ENCODE measurements at places on chromosomes 1 and 21.

- DNase-seq: no peak
Observed at GRCh38 chr21:31526040-31526439, 133.5 kb upstream of the SOD1 start.

DNA sequence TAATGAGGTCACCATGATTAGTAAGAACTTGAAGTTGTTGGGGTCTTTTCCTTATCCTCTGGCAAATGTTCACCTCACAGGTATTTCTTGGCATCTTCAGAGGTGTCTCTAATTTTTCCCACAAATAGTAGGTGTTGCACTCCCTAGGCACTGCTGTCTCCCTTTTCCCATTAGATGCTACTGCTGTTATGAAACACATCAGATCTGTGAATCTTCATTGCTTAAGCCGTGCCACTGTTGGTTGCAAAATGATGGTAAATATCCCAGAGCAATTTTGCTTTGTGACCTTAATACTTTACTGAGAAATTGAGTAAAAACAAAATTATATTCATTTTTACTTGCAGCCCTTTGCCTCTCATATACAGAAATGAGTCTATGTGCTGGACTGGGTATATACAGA lies 169.6 kb downstream of the KCNK2 start:
- no peak for DNase-seq

DNA sequence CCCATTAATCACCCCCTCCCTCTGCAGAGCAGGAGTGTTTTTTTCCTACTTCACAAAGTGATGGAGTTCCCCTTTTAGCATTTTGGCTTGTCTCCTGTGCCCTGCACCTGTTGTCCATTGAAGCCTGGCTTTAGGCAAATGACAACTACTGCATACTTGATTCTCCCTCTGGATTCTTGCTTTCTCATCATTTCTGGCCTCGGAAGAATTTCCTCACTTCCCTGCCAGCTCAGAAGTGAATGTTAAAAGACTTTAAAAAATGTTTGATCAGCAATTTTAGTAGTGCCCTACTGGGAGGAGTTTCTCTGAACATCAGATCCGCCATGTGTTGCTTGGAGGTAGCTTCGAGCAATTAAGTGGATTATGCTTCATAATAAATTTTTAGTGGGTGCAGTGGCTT lies 28.1 kb downstream of the RCOR3 start:
- DNase-seq: no peak

- DNase-seq: no peak
Observed at GRCh38 chr21:43345746-43346409, 81.1 kb downstream of the SIK1 start.

DNA sequence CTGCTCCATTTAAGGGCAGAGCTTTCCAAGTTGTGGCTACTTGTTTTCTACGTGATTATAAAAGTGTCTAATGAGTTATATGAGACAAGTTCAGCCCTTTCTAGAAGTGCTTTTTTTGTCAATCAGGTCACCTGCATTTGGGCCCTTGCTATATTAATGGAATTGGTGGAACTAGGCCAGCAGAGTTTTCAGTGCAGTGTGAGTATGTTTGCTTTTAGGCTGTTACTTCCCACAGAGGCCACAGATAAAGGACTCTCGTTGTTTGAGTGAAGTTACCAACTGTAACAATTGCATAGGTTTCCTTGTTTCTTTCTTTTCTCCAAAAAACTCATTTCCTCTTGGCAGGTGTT lies 10.9 kb downstream of the SMAP2 start:
- no peak for DNase-seq

DNA sequence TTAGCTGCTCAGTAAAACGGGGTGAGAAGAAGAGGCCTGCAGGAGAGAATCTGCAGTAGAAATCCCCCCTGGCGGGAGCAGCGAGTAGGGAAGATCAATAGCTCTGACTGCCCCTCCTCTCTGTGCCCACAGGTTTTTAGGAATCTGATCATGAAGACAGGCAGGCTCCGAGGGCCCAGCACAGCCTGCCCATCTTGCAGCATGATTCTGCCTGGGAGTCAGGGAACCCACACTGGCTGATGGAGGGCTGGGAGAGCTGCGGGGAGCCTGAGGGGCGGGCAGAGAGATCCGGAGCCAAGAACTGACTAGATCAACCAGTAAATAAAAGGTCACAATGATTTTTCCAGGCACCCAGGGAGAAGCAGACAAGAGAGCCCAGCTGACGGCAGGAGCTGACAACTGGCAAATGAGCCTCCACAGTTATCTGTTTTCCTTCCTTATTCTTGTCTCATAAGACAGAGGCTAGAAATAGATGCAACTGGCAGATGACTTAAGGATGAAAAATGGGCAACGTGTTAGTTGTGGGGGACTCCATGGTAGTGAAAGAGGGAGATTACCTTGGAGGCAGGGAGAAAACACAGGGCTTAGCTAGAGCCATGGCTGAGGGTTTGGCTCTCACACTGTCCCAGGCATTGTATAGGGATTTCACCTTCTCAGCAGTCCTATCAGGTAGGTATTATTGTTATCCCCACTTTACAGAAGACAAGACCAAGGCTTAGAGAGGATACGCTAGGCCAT lies 116.2 kb downstream of the PLXNA2 start:
- no peak for DNase-seq

- DNase-seq: no peak
Observed at GRCh38 chr1:30704271-30704670, 19.1 kb downstream of the MATN1 start.

DNA sequence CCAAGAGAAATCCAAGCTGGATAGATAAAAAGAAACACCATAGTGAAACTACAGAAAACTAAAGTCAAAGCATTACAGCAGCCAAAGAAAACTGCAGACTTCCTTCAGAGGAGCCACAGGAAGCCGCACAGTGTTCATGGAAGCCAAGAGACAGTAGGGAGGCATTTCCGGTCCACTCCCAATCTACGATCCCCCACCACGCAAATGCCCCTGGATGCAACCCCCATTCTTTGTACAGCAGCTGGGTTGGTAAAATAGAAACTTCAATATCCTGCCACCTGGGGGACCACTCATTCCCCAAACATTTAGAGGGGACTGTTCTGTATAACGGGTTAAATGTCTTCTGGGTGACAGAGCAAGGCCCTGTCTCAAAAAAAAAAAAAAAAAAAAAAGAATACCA lies 43.9 kb upstream of the TSPEAR start:
- DNase-seq: no peak

GRCh38 chr1:163796394-163796821 lies 474.7 kb downstream of the NUF2 start:
- no peak for DNase-seq

GRCh38 chr1:59803458-59804038 lies 11.2 kb upstream of the HOOK1 start:
- DNase-seq: no peak

GRCh38 chr1:158112994-158113758 lies 67.5 kb upstream of the CD1D start:
- no peak for DNase-seq

DNA sequence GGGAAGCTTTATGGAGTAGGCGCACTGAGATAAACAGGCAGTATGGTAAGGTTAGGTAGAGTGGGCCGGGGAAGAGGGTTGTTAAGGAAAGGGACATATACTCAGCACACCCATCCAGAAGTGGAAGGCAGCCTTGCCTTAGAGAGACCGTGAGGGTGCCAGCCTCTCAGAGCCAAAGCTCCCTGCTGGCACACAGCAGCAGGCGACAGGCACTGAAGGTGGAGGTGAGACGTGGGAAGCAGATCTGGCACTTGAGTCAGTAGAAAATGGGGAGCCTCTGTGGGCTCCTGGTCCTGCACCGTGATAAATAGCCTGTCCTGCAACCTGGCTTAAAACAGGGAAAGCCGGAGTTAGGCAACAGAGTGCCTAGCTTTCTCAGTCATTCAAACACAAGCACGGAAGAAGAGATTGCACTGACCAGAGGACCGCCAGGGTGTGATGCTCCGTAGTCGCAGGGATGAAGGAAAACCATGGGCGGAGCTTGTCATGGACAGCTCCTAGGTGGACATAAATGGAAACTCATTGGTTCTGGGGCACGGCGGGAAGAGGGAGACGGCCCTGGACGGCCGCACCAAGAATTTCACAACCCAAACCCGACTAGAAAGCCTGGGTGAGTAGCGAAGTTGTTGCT lies 15.5 kb downstream of the KCNK1 start:
- no peak for DNase-seq

- DNase-seq: no peak
Observed at GRCh38 chr1:103459346-103459745, 66.2 kb upstream of the RNPC3 start.

GRCh38 chr1:209886219-209886536 lies 51.8 kb upstream of the SYT14 start:
- no peak for DNase-seq

GRCh38 chr1:18898567-18898966 lies 3.8 kb downstream of the ALDH4A1 start:
- no peak for DNase-seq

DNA sequence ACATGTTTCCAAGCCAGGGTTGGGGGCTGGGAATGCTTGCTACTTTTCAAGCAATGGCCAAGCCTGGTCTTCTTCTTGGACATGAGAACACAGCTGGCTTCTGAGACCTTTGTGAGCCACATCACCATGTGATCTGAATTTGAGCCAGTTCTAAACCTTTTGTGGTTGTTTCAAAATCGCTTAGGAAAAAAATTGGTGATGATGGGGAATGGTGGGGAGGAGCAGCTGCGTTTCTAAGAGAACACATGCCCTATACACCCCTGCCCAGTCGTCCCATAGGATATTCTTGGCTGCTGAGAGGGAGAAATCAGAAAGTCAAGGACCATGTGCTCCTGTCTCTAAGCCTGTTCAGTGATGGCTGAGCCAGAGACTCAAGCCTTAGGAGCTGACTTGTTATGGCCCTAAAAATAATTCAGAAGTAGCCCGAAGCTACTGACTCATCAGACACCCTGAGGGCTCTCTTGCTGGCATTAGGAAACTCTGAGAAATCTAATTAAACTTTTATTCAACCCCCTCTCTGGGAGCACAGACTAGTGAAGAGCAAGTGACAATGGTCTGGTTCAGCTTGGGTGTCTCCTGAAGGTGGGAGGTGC lies 30.5 kb downstream of the CCDC185 start:
- no peak for DNase-seq

DNA sequence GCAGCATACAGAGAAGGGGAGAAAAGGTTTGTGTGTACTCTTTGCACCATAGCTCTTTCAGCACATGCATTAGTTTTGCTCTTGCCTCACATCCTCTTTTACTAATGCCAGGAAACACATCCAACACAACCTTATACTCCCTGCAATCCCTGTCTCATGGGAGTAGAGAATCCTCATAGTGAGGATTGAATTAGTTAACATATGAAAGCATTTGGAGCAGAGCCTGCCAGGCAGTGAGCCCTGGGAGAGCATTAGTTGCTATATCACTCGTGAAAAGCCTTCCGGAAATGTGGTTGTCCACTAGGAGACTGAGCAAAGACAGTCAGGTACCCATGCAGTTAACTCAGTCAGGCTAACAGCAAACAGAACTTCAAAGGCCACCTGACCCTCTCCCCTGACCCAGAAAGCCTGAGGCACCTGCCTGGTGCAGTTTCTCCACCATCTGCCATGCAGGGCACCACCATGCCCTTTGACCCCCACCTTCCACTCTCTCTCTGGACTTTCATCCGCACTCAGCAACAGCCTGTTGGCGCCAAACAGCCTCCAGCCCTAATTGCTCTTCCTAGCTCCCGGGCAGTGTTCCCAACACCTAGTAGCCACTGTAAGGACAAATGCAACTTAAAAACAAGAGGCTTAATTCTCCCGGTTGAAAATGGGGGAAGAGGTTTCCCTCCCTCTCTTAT lies 14.9 kb upstream of the AGT start:
- no peak for DNase-seq

- no peak for DNase-seq
Observed at GRCh38 chr1:177794376-177794991, 175.4 kb downstream of the SEC16B start.

DNA sequence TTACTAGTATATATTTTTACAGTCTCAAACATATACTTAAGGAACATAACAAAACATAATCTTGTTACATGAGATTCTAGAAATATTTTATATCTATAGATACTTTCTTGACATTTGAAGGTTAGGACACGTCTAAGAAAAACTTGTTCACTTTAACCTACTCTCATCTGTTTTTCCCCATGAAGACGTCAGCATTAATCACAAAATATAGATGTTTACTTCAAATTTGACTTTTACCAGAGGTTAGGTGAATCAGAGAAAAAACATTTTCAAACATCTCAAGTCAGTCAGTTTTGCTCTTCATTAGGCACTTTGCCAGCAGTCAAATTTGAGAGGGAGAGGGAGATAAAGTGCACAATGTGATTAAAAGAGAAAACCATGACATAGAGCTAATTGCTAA lies 47.7 kb downstream of the BRINP3 start:
- no peak for DNase-seq

GRCh38 chr1:109882288-109883245 lies 28.1 kb upstream of the CSF1 start:
- DNase-seq: no peak

DNA sequence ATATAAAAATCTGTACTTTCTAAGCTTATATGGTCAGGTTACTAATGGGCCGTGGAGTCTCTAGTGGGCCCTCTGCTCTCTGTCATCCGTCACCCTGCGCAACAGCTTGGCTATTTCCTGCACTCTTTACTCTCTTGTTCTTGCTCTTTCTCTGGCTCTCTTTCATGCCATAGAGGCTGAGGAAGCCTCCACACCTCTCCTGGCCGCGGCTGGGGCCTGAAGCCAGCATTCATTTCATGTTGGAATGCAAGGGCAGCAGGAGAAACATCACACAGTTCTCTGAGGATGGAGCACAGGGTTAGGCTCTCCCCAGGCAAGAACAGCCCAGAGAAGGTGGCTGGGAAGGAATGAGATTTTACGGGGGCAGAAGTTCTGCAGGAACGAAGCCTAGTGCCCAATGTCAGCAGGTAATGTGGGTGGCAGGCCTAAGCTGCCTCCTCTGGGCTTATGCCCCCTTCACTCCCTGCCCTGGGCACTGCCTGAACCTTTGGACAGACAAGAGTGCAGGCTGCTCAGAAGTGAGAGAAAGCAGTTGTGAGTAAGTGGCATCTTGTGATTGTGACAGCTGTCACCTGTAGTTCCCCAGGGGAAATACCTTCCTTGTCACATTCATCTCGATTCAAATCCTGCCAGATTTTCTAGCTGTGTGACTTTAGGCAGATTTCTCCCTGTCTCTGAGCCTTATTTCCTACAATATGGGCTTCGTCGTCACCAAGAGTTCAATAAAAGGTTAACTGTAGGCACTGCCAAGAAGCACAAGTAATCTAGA lies 3.6 kb upstream of the FHAD1 start:
- DNase-seq: no peak

- no peak for DNase-seq
Observed at GRCh38 chr1:84433258-84434080, 35.2 kb downstream of the DNASE2B start.

- no peak for DNase-seq
Observed at GRCh38 chr1:108585313-108585712, 25.4 kb downstream of the EEIG2 start.

DNA sequence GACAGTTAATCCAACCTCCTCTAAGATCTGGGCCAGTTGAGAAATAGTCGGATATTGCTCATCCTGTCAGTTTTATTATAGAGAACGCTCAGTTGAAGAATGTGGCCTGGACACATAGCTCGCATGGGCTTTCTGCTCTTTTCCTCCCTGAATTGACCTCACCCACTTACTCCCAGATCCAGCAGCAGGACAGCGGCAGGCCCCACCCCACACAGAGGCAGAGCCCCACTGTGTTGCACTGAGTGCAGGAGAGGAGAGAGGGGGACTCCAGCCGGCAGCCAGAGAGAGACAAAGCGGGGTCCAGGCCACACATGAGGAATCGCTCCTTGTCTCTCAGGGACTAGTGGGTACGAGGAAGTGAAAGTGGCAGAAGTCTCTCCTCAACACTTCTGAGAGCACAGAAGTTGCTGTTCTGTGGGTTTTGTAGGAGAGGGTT lies 78.6 kb downstream of the LAMC1 start:
- DNase-seq: no peak

All from activated T-helper 1 cell treated with anti-CD3 and anti-CD28 coated beads, Interleukin-2, amount 50 U/mL, for 16 hours (primary cell).